ENCODE measurements at places on chromosomes 4 and X.

DNA sequence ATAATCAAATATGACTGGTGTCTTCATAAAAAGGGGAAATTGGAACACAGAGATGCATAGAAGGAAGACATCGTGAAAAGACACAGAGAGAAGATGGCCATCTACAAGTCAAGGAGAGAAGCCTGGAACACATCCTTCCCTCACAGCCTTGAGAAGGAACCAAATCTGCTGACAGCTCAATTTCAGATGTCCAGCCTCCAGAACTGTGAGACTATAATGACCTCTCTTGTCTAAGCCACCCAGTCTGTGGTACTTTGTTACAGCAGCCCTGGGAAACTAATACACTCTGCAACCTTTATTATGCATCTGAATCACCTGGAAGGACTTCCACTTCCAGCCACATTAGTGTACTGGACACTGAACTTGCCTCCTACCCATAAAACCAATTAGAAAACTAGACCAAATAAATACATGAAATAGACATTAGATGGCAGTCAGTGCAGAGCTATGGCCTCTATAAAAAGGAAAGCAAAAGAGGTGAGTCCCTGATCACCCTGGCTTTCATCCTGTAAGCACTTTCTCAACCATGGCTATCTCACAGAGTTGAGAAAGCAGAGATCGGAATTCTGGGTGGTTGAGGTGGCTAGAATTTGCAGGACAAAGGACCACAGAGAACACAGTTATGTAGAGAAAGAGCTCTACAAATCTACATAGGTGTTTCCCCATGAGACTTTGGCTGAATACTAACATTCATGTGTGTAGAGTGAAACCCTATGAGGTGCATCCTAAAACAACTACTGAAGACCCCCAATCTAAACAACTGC lies 25.7 kb downstream of the GAB3 start:
- DNase-seq, result no peak

GRCh38 chrX:9279234-9279544 lies 185.7 kb upstream of the TBL1X start:
- DNase-seq, result no peak

DNA sequence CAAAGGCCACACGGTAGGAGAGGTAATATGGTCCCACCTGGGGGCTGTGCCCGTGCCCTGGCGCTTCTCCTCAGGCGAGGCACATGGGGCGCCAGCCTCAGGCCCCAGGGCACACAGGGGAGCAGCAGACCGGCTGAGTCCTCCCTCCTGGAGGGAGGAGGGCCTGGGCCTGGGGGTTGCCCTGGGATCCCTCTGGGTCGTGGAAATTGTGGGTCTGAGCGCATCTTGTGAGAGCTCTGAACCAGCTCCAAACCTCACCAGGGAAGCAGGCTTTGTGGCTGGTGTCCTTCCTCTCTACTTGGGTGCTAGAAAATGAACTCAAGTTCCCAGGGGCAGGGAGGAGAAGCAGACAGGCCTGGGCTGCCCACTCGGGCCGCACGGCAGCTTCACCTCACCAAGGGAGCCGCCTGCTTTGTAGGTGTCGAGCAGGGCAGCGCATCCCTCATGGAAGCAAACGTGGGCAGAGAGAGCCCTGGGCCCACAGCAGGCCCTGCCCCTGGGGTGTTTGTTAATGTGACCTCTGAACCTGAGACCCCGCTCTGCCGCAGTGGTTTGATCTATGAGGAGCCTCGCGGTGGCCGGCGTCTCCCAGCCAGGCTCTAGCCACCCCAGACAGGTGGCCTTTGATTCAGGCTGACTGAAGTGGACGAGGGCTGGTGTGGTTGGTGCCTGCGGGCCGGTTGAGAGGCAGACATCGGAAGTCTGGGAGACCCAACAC lies 10.8 kb downstream of the HTRA3 start:
- no peak for DNase-seq

- DNase-seq, result no peak
These were observed 924 bp upstream of the IRAK1 start for GRCh38 chrX:154020536-154021115.
